Activated CD4-positive, alpha-beta T cell treated with anti-CD3 and anti-CD28 coated beads, Interleukin-2, Interleukin-4, amounts not matched to agents 100 ng/mL and 50 ng/mL, durations not matched to agents 16 hours and 8 hours (primary cell): ENCODE measurements at places on chromosomes 4 and X.
A peak's percentile ranks its signal among the peaks of the same experiment; 100 is the strongest.

GRCh38 chrX:109281483-109282275, 200.2 kb downstream of the GUCY2F start:
- no peak for DNase-seq

GRCh38 chr4:102780476-102781144, 19.8 kb upstream of the MANBA start:
- DNase-seq = peak; percentile 27

DNA sequence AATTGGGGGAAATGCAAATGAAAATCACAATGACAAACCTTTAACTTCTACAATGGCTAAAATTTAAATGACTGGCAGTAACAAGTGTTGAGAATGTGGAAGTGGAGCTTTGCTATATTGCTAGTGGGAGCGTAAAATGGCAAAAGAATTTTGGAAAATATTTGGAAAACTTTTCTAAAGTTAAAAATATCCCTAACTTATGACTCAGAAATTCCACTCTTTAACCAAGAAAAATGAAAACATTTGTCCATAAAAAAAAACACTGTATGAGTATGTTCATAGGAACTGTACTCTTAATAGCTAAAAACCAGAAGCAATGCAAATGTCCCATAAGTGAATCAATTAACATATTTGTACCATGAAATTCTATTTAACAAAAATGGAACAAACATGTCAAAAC, 3.6 kb downstream of the TBCK start:
- no peak for DNase-seq

- no peak for DNase-seq
These were observed 3.6 kb upstream of the LEF1 start for GRCh38 chr4:108172231-108172752.

- no peak for DNase-seq
These were observed 289.3 kb downstream of the BCOR start for GRCh38 chrX:39808471-39808917.

DNA sequence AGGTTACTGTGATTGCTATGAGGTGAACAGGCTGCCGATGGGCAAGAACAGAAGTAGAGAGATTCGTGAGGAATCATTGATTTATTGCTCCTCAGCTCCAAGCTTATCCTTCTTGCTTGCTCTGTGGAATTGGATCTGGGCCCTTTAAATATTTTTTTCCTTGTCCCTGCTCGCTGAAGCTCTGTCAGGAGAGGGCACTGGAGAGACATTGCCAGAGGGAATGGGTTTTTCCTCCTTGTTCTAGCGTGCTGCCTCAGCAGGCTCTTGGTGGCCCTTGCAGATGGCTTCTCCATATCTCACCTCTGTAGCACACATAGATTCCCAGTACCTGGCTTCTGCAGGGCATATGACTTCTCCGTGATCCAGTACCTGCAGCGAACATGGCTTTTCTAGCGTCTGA, 67.4 kb downstream of the CNGA2 start:
- no peak for DNase-seq

DNA sequence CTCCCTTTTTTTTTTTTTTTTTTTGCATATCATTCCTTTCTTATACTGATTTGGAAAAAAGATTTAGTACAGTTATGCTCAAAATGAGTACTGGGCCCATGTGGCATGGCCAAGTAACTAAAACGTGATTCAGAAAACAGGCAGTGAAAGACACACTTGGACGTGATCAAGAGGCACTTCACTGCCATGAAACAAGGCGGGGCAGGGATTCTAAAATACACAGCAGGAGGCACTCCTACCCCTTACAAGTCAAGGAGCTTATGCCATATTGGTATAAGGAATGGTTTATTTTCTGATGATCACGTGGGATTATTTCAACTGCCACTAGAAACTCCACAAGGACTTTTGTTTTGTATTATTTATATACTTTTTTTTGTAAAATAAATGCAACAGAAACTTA, 72.0 kb downstream of the CHST7 start:
- no peak for DNase-seq

GRCh38 chrX:68703846-68704245, 56.4 kb downstream of the STARD8 start:
- no peak for DNase-seq

- no peak for DNase-seq
These were observed 14.9 kb downstream of the PNMA6F start for GRCh38 chrX:153306527-153307115.

DNA sequence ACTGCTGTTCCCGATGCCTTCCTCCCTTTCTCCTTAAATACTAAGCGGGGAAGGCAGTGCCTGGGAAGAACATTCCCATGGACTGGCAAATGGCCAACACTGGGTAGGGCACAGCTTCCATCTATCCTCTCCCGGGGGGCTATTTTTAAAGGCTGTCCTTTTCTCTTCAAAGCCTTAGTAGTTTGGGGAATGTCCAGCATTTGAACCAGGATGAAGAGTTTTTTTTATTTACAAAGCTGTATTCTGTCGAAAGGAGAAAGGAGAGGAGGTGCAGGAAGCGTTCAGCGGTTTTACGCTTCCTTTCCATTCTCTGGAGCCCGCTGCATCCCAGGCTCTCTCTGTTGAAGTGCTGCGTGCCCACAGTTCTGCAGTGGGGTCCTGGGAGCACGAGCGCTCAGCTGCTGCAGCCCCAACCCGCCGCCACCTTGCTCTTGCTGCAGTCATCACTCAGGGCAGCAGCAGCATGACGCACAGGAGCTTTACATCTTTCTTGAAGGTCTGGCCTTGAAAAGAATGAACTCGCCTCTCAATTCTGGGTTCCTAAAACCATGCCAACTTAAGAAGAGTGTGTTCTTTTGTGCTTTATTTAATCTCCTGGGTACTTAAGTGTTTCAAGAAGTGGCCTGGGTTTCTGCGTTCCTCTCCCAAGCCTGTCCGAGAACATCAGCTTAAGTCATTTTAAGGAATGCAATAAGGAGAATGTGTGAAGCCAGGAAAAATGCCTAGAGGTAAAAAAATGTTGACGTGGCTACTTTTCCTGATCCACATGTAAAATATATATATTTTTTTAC, 427.2 kb downstream of the MAPK10 start:
- no peak for DNase-seq

DNA sequence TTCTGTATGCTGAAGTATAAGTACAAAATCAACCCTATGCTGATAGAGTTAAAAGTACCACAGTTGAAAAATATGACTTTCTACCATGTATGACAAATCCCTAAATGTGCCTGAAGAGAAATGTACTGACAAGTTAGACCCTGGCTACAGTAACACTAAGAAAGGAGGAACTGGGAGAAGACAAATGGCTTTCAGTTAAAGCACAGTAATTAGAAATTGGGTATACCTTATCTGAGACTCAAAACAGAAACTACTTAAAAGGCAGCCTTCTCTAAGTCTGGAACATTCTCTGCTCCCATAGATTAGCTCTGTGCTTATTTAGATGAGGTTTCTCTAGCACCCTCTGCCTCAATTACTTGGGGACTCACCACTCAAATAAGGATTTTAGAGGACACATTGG, 189.1 kb downstream of the GPC3 start:
- no peak for DNase-seq

GRCh38 chr4:158760866-158761265, 8.0 kb upstream of the FNIP2 start:
- no peak for DNase-seq

DNA sequence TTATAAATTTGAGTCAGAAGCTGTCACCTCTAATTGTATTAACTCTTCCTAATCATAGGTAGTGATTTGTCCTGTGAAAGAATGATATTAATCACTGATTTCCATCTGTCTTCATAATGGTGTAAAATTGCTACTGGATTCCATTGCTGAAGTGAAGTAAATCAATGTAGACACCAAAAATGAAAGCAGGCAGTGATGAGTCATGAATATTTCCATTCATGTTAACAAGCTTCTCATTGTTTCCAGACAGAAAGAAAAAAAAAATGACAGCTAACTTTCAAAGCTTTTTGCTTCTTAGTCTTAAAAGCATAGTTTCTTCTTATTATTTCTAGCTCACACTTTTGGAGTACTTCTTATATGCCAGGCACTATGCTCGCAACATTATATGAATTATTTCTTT, 21.5 kb downstream of the FAM114A1 start:
- peak; percentile 79 for DNase-seq

DNA sequence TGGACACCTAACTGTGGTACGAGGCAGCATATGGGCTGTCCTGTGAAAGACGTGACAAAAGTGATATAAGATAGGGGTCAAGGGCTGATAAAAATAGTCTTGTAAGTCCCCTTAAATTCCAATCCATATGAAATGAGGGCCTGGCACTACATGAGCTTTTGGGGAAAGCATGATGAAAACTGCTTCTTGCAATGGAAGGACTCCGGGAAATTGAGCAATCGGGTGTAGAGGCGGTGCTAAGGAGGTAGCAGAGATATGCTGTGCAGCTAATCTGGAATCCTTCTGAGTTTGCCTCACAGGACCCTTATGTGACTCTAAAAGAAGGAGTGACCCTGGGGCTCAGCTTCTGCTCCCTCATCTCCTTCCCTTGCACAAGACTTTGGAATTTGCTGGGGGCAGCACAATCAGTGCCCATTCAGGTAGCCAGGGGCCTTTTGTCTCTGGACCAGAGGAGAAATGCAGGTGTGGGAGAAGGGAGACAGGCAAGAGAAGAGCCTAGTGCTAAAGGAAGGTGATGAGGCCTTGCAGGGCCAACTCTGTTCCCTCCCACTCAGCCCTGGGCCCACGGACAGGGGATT, 12.8 kb downstream of the CLDN2 start:
- no peak for DNase-seq

GRCh38 chr4:98113012-98113411, 30.3 kb downstream of the STPG2 start:
- no peak for DNase-seq

DNA sequence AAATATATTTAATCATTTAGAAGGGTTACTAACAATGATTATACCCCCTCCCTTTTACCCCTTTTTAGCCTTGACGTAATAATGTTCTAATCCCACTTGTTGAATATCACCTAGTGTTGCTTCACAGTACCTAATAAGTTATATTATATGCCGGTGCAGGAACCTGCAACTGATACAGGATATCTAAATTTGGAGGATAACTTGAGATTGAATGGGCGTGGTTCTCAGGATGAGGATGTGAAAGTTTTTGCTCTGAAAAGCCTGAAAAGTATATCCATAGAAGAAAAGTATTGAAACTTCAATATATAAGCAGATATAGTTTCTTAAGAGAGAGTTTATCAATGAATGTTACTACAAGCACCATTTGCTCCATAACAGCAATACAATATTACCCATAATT, 59.8 kb downstream of the ZNF711 start:
- no peak for DNase-seq

DNA sequence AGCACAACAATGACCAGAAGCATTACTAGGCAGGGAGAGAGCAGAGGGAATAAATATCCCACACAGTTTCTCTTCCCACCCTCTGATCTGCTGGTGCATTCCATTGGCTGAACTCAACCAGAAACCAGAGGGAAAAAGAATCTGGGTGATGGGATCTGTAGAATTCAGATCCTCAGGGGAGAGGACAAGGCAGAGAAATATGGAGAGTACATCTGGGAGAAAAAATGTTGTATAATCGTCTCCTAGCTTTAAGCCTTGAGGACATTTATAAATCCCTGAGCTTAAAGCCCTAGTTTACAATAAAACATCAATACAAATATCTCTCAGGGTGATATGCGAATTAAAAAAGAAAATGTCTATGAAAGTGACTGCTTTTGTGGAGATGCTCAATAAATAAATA, 368.1 kb upstream of the MAD2L1 start:
- no peak for DNase-seq

- no peak for DNase-seq
These were observed 177.8 kb upstream of the DKK2 start for GRCh38 chr4:107213880-107214279.

GRCh38 chr4:101199507-101200285, 147.6 kb downstream of the PPP3CA start:
- no peak for DNase-seq

DNA sequence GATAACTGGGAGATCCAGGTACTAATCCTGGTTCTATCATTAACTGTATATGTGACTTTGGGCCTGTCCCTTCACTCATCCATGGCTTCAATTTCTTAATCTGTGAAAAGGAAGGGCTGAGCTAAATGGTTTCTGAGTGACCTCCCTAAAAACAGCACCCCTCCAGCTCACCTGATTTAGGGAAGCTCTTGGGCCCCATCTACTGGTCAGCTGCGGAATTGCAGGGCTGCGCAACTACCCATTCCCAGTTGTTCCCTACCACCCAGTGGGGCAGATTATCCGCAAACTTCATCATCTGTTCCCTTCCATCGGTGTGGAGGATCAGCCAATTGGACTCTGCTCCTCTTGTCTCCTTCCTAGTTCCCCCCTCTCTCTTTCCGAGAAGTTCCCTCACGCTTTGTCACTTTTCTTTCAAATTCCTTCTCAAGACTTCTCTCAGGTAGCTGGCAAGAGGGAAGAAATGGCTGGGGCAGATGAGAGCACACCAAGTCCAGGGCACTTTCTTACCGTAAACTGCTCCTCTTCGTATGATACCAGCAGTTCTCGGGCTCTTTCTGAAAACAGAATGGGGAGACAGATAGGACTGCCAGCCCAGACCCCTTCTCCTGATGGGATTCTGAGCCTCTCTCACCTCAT, 5.8 kb downstream of the LAS1L start:
- peak; percentile 55 for DNase-seq

GRCh38 chrX:153993978-153994377, 21.4 kb downstream of the TMEM187 start:
- DNase-seq = no peak
